Stimulated activated CD4-positive, alpha-beta T cell treated with anti-CD3 and anti-CD28 coated beads, TNF-alpha, amount 100 ng/mL, for 4 hours (primary cell): ENCODE measurements at places on chromosomes 7 and 10.

DNA sequence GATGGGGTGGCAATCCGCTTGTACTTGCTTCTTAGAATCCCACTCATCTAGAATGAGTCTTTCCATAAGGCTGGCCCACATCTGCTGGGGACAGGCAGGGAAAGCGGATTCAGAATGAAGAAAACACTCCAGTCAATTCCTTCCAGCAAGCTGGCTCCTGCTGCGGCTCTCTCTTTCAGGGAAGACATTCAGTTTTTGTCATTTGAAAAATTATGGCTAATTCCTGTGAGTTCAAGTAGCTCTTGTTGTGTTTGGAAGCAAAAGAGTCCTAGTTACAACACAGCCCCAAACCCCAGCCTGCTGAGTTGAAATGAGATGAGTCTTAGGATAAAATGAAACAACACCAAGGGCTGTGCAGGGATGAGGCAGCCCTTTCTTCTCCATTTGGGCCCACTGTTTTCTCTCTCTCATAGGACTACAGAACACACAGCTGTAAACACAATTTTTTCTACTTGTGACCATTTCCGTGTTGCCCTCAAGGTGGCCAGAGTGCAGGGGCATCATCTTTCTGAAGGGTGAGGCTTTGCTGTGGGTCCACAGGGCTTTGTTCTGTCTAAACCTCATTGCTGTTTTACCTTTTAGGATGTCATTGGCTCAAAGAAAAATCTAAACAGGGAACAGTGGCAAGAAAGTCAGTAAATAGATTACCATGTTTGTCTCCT lies 90.8 kb upstream of the EEPD1 start:
- no peak for DNase-seq

GRCh38 chr10:114294549-114294948 lies 55.5 kb downstream of the VWA2 start:
- DNase-seq: no peak

DNA sequence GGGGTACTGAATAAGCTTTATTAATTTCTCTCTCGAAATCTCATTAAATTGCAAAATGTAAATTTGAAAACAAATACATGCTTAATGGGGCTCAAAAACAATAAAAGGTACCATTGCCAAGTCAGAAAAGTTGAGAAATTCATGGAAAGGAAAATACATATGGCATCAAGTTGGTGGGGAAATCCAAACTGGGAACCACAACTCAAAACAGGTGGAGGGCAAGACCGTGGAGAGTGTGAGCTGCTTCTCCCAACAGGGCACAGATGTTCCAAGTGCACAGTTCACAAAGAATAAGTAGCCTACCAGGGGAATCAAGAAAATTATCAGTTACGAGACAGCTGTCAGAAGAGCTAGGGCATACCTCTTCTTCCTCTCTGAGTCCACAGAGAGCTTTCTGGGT lies 26.6 kb downstream of the MKX start:
- no peak for DNase-seq

- DNase-seq: no peak
Observed at GRCh38 chr10:102753718-102754117, 10.0 kb downstream of the WBP1L start.

GRCh38 chr10:15863323-15863722 lies 3.0 kb upstream of the MINDY3 start:
- no peak for DNase-seq

DNA sequence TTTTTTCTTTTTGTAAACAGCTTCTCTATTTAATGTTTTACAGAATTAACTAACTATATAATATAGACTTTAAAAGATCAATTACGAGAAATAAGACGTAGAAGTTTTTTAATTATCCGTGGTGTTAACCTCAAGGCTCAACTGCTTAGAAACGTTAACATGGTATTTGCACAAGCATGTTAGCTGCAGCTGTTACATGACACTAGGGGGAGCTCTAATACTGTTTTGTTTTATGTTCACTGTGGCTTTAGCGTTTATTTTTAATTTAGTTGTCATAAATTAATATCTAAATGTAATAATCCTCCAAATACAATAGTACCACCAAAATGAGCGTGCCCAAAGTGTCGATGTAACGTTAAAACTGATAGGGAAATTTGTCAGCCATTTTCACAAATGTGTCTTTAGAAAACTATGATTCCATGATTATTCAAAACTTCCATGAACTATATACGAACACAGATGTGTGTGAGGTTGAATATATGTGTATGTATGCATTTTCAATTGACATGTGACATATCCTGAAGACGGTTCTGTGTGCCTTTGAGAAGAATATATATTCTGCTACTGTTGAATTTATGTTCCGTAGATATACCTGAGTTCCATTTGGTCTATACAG lies 828.8 kb upstream of the MBL2 start:
- DNase-seq: no peak

- no peak for DNase-seq
Observed at GRCh38 chr10:104639590-104640338, 1.3 kb upstream of the SORCS3 start.

DNA sequence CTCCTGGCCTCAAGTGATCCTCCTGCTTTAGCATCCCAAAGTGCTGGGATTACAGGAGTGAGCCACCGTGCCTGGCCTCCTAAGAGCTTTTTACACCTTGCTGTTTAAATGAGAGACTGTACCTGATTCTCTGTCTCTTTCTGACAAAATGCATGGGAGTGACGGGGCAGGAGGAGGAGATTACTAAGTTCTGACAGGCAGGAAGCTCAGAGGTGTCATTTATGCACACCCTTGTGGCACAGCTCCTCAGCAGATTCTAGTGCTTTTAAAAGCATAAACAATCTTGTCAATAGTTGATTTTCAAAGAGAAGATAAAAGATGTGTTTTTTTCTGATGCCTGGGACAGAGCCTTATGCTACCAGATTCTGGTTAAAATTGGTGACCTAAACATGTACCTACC lies 39.7 kb upstream of the STEAP4 start:
- DNase-seq: no peak
